ENCODE measurements at places on chromosomes 7 and 10. TPM values are rescaled to one million over a fixed set of nuclear protein-coding genes. Genes with fewer than 3 reads are reported as not detected.

GRCh38 chr10:112526139-112526538 lies 79.1 kb downstream of the VTI1A start:
- H3K4me3 ChIP-seq = no peak overlapping the region
- no peak for DNase-seq
- H3K4me1 ChIP-seq = peaks cover under 1% of the 10 kb centered on the region
- no peaks in the 10 kb centered on the region for H3K27me3 ChIP-seq
- no peak overlapping the region for H3K27ac ChIP-seq

LRRD1 gene
- 0.40 TPM for total RNA-seq

- no peak overlapping the region for H3K27ac ChIP-seq
- no peak overlapping the region for H3K4me3 ChIP-seq
- no peaks in the 10 kb centered on the region for H3K27me3 ChIP-seq
- no peak for DNase-seq
- no peaks in the 10 kb centered on the region for H3K36me3 ChIP-seq
These were observed 52.0 kb downstream of the PAXIP1 start for GRCh38 chr7:154950960-154951359.

GRCh38 chr7:127751490-127752448 lies 99.8 kb downstream of the SND1 start:
- H3K27ac ChIP-seq = no peak overlapping the region
- H3K36me3 ChIP-seq = no peaks in the 10 kb centered on the region
- no peak overlapping the region for H3K4me3 ChIP-seq
- peaks cover 5% of the 10 kb centered on the region for H3K4me1 ChIP-seq
- DNase-seq = peak; percentile 24
- no peaks in the 10 kb centered on the region for H3K27me3 ChIP-seq

IGFBP1 gene
- 2.8 TPM for total RNA-seq

- H3K4me3 ChIP-seq = no peak overlapping the region
- no peak overlapping the region for H3K27ac ChIP-seq
- H3K27me3 ChIP-seq = no peaks in the 10 kb centered on the region
These were observed 41.6 kb downstream of the RBM28 start for GRCh38 chr7:128302139-128302538.

All from ovary (tissue), 10 donors.